ENCODE measurements at places on chromosomes 11 and 22. TPM values are rescaled to one million over a fixed set of nuclear protein-coding genes. Genes with fewer than 3 reads are reported as not detected.

GRCh38 chr11:44875037-44875436 lies 75.6 kb downstream of the TP53I11 start:
- H3K4me1 ChIP-seq = peaks cover 30% of the 10 kb centered on the region
- no peak overlapping the region for H3K4me3 ChIP-seq
- no peak for DNase-seq
- H3K36me3 ChIP-seq = no peaks in the 10 kb centered on the region
- H3K27me3 ChIP-seq = peaks cover 11% of the 10 kb centered on the region
- H3K27ac ChIP-seq = no peak overlapping the region

GRCh38 chr22:23782703-23783102 lies 4.1 kb upstream of the SMARCB1 start:
- peaks cover 38% of the 10 kb centered on the region for H3K4me1 ChIP-seq
- no peak overlapping the region for H3K4me3 ChIP-seq
- no peaks in the 10 kb centered on the region for H3K27me3 ChIP-seq
- H3K27ac ChIP-seq = no peak overlapping the region

OR6A2 gene
- total RNA-seq = 0.04 TPM

DNA sequence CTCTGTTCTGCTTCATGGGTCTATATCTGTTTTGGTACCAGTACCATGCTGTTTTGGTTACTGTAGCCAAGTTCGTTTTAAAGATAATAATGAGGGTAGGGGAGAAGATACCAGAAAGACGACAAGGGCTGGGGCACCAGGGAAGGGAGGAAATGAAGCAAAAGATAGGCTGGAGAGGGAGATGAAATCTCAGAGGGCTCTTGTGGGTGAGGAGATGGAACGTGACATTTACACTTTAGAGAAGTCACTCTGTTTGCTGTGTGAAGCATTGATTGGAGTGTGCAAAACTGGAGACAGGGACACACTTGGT lies 33.5 kb downstream of the OR4D9 start:
- H3K4me1 ChIP-seq = no peaks in the 10 kb centered on the region
- H3K27ac ChIP-seq = no peak overlapping the region
- H3K4me3 ChIP-seq = no peak overlapping the region

GRCh38 chr11:100865443-100866065 lies 178.5 kb downstream of the ARHGAP42 start:
- DNase-seq = no peak
- no peaks in the 10 kb centered on the region for H3K36me3 ChIP-seq
- peaks cover 4% of the 10 kb centered on the region for H3K4me1 ChIP-seq
- no peaks in the 10 kb centered on the region for H3K27me3 ChIP-seq

DNA sequence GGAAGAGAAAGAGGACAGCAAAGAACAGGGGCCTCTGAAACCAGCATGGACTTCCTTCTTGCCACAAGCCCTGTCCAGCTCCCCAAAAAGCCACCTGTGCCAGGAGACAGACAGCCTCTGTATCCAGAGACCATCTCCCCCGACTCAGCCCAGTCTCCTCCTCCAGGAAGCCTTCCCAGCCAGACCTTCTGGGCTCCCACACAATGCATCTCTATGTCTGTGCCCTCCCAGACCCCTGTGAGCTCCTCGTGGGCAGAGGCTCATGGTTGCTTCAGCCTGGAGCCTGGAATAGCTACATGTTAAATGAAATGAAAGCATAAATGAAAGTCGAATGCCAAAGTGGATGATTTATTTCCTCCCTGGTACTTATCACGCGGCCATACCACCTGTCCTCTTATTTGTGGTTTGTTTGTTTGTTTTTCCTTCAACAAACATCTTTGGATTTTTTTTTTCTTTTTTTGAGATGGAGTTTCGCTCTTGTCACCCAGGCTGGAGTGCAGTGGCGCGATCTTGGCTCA lies 7.3 kb upstream of the ARAP1 start:
- DNase-seq = no peak
- no peak overlapping the region for H3K4me3 ChIP-seq
- peaks cover 28% of the 10 kb centered on the region for H3K4me1 ChIP-seq
- H3K36me3 ChIP-seq = peaks cover 7% of the 10 kb centered on the region

RIMBP3B gene
- total RNA-seq = 0.18 TPM

CD6 gene
- 0.18 TPM for total RNA-seq

- DNase-seq = no peak
- no peak overlapping the region for H3K27ac ChIP-seq
Measured at GRCh38 chr11:122131126-122131525, 15.1 kb upstream of the BLID start.

DNA sequence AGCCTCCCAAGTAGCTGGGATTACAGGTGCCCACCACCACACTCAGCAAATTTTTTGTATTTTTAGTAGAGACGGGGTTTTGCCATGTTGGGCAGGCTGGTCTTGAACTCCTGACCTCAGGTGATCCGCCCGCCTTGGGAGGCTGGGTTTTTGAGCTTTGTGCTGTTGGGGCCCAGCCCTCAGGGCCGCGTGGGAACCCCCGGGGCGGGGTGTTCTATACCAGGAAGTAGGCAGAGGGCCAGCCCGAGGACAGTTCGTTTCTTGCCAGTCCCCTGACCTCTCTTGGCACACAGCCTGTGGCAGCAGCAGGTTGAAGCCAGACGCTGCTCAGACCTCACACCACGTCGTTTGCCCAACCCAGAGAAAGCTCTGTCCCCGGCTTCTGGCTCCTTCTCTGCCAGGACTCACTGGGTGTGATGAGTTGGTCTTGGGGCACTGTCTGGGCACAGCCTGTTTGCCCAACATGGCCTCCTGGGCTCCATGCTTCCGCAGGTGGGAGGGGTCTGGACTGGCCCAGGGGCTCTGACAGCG lies 24.9 kb upstream of the CHKA start:
- H3K27me3 ChIP-seq = no peaks in the 10 kb centered on the region
- no peak overlapping the region for H3K27ac ChIP-seq
- peak; percentile 51 for DNase-seq
- no peaks in the 10 kb centered on the region for H3K36me3 ChIP-seq
- H3K4me3 ChIP-seq = no peak overlapping the region
- H3K4me1 ChIP-seq = peaks cover 18% of the 10 kb centered on the region

DNA sequence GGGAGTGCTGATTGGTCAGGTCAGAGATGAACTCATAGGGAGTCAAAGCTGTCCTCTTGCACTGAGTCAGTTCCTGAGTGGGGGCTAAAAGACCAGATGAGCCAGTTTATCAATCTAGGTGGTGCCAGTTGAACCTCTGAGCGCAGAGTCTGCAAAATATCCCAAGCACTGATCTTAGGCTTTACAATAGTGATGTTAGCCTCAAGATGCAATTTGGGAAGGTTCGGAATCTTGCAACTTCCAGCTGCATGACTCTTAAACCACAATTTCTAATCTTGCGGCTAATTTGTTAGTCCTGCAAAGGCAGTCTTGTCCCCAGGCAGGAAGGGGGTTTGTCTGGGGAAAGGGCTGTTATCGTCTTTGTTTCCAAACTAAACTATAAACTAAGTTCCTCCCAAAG lies 92.3 kb upstream of the PARVA start:
- H3K4me1 ChIP-seq = peaks cover 30% of the 10 kb centered on the region
- no peak for DNase-seq
- H3K36me3 ChIP-seq = no peaks in the 10 kb centered on the region
- no peaks in the 10 kb centered on the region for H3K27me3 ChIP-seq
- H3K4me3 ChIP-seq = no peak overlapping the region

FXYD6 gene
- 103 TPM for total RNA-seq

SMC1B gene
- 0.04 TPM for total RNA-seq

GRCh38 chr22:45880716-45881523 lies 96.0 kb downstream of the WNT7B start:
- no peak for DNase-seq
- no peaks in the 10 kb centered on the region for H3K36me3 ChIP-seq
- no peak overlapping the region for H3K4me3 ChIP-seq
- H3K27me3 ChIP-seq = peaks cover 69% of the 10 kb centered on the region
- peaks cover 32% of the 10 kb centered on the region for H3K4me1 ChIP-seq

ABCC8 gene
- total RNA-seq = 1.3 TPM

AMBRA1 gene
- total RNA-seq = 15.8 TPM

LGALS12 gene
- total RNA-seq = 0.18 TPM

CD3D gene
- total RNA-seq = 0.18 TPM

DNA sequence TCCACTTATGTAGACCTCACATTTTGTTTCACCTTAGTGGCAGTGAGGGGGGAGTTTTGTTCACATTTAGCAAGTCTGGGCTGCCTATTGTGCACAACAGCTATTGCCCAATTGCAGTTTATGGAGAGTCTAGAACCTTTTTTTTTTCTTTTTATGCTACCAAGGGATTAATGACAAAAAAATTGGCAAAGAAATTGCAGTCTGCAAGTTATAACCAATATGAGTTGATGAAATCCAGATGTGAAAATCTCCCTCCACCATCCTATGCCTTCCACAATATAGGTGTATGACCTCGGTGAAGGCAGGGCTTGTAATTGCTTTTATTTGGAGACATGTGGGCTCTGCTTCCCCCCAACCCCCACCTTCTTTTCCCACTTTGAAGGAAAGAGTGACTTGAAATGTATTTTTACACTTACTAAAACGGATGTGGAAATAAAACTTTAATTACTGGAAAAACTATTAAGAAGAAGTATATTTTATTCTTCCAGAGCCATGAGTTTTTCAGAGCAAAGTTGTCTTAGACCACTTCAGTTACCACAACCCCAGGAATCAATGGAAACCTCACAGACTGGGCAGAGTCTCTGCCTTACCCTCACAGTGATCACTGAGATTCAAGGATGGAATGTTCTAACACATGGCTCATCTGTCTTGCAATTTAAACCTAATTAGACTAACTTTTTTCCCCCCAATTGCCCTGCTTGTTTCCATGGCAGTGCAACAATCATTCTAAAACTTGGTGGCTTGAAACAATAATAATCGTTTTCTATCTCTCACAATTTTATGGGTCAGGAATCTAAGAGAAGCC lies 120.8 kb upstream of the SLC5A12 start:
- H3K27me3 ChIP-seq = no peaks in the 10 kb centered on the region
- H3K36me3 ChIP-seq = no peaks in the 10 kb centered on the region
- peak; percentile 82 for DNase-seq
- no peak overlapping the region for H3K4me3 ChIP-seq

KRTAP5-10 gene
- not detected for total RNA-seq

- no peaks in the 10 kb centered on the region for H3K27me3 ChIP-seq
- H3K4me3 ChIP-seq = no peak overlapping the region
- no peaks in the 10 kb centered on the region for H3K36me3 ChIP-seq
- H3K4me1 ChIP-seq = peaks cover 12% of the 10 kb centered on the region
- no peak for DNase-seq
Measured at GRCh38 chr11:100757646-100758045, 70.6 kb downstream of the ARHGAP42 start.

DNA sequence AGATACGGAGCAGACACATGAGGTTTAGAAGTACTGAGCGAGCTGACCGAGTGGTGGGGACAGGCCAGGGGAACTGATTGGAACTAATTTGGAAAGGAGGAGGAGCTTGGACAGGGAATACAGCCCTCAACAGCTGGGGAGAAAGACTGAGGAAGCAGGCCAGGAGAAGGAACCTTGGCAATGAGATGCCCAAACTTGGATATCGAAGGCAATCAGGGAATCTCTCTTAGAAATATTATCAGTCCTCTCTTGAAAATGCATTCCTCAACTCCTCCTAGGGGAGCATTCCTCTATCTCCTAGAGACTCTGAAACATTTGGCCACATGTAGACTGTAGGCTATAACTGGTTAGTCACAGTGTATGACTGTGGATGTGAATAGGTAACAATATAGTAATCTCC lies 284.6 kb downstream of the GUCY1A2 start:
- no peaks in the 10 kb centered on the region for H3K36me3 ChIP-seq
- peak; percentile 42 for DNase-seq
- no peaks in the 10 kb centered on the region for H3K4me1 ChIP-seq
- H3K27me3 ChIP-seq = no peaks in the 10 kb centered on the region
- H3K4me3 ChIP-seq = no peak overlapping the region

- no peaks in the 10 kb centered on the region for H3K36me3 ChIP-seq
- H3K27me3 ChIP-seq = no peaks in the 10 kb centered on the region
- no peak for DNase-seq
- no peak overlapping the region for H3K4me3 ChIP-seq
Measured at GRCh38 chr11:57881647-57882046, 120.0 kb downstream of the CTNND1 start.

DNA sequence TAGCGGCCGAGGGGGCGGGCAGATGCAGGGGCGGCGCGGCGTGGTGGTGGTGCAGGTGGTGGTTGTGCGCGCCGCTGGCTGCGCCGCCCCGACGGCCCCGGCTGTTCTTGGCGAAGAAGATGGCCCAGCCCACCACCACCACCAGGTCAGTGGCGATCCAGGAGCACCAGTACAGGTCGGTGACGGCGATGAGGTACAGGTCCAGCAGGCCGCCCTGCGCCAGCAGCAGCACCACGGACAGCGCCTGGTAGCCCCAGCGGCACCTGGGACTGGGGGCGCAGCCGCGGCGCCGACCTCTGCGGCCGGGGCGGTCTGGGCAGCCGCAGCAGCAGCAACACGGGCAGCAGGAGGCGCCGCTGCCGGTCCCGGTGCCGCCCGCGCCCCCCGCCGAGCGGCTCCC lies 879 bp downstream of the TMEM121B start:
- H3K27ac ChIP-seq = no peak overlapping the region
- no peaks in the 10 kb centered on the region for H3K36me3 ChIP-seq

DNA sequence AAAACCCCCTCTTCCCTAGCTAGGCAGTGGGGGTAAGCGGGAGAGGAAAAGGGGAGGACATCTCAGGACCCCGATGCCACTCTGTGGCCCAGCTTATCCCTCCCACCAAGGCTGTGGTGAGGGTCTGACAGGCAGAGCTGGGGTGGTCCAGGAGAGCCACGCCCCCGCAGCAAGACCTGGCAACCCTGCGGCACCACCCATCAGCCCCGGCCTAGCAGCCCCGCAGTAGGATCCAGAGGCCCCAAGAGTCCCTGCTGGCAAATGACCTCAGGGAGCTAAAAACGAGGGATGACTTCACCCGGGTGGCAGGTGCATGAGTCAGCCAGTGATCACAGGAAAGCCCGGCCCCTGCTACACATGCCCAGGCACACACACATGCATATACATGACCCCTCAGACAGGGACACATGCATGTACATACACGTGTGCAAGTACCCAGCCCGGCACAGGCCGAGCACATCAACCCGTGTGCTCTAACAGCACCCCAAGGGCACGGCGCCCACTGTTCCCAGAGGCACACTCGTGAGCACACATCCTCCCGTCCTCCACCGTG lies 32.3 kb downstream of the ARVCF start:
- peak; percentile 76 for DNase-seq
- no peak overlapping the region for H3K4me3 ChIP-seq
- H3K27ac ChIP-seq = peak overlapping the region; percentile 92
- no peaks in the 10 kb centered on the region for H3K27me3 ChIP-seq
- peaks cover 30% of the 10 kb centered on the region for H3K36me3 ChIP-seq

GRCh38 chr11:36065436-36065835 lies 121.6 kb downstream of the LDLRAD3 start:
- no peak for DNase-seq
- no peaks in the 10 kb centered on the region for H3K27me3 ChIP-seq
- H3K4me3 ChIP-seq = no peak overlapping the region
- H3K4me1 ChIP-seq = no peaks in the 10 kb centered on the region
- H3K36me3 ChIP-seq = no peaks in the 10 kb centered on the region

DNA sequence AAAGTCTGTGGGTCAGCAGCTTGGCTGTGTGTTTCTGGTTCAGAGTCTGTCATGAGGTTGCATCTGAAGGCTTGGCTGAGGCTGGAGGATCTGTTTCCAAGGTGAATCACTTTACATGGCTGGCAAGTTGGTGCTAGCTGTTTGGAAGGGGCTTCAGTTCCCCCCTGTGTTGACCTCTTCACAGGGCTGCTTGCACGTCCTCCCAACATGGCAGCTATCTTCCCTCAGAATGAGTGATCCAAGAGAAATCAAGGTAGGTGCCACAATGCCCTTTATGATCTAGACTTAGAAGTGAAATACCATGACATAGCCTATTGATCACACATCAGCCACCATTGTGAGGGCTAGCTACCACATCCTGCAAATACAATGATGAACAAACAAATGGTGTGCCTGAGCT lies 9.9 kb downstream of the APOA4 start:
- no peaks in the 10 kb centered on the region for H3K36me3 ChIP-seq
- DNase-seq = no peak
- peaks cover 5% of the 10 kb centered on the region for H3K27me3 ChIP-seq
- no peak overlapping the region for H3K4me3 ChIP-seq
- H3K27ac ChIP-seq = no peak overlapping the region

KCNE3 gene
- 2.4 TPM for total RNA-seq

Data from muscle of leg (tissue), 16 donors.